Suprapubic skin (tissue), 4 donors: ENCODE measurements at places on chromosomes 13 and 19. TPM values are rescaled to one million over a fixed set of nuclear protein-coding genes. Genes with fewer than 3 reads are reported as not detected.

- DNase-seq = peak; percentile 86
Measured at GRCh38 chr19:31214086-31214485, 135.2 kb downstream of the TSHZ3 start.

Gene SIGLEC9
- total RNA-seq = 1.3 TPM

- no peak for DNase-seq
Measured at GRCh38 chr13:46380242-46380641, 6.8 kb downstream of the RUBCNL start.

Gene CPAMD8
- 9.7 TPM for total RNA-seq

Gene PPFIA3
- total RNA-seq = 46.0 TPM

GRCh38 chr13:20390526-20391175, 135.0 kb downstream of the CRYL1 start:
- DNase-seq = no peak

DNA sequence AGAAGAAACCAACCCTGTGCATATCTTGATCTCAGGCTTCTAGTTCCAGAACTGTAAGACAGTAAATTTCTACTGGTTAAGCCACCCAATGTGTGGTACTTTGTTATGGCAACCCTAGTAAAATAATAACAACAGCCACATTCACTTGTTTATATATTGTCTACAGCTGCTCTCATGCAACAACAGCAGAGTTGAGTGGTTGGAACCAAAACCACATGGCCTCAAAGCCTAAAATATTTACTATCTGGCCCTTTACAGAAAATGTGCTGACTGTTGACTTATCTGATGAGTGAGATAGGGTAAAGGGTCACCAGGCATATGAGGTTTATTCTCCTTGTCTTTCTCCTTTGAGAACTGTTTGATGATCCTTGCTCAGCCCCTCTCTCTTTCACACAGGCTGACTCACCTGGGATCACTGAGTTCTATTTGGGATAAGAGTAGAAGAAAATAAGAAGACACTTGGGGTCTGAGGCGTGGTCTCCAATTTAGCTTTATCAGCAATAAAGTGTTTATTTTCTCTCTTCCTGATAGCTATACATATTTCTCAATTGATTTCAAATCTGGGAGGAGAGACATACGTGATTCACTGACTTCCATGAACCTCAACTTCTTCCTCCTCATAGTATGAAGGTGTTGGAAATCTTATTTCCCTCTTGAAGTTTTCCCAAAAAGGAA, 227.5 kb upstream of the STARD13 start:
- DNase-seq = no peak

DNA sequence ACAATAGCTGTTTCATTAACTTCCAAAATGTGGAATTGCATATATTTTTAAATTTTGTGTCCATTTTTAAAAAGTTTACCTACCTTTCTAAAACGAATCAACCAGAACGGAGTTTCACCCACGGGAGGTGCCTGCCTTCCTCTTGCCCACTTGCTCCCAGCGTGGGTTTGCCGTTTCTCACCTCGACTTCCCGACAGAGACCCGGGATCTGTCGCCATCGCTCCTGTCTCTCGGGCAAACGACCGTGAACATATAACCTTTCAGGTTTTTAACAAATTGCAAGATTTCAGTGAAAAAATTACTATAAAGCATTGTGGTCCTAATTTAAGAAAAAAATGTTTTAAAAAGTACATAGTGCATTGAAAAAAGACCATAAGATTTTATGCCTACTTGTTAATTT, 4.2 kb downstream of the TMEM255B start:
- DNase-seq = no peak

Gene F7
- total RNA-seq = not detected

DNA sequence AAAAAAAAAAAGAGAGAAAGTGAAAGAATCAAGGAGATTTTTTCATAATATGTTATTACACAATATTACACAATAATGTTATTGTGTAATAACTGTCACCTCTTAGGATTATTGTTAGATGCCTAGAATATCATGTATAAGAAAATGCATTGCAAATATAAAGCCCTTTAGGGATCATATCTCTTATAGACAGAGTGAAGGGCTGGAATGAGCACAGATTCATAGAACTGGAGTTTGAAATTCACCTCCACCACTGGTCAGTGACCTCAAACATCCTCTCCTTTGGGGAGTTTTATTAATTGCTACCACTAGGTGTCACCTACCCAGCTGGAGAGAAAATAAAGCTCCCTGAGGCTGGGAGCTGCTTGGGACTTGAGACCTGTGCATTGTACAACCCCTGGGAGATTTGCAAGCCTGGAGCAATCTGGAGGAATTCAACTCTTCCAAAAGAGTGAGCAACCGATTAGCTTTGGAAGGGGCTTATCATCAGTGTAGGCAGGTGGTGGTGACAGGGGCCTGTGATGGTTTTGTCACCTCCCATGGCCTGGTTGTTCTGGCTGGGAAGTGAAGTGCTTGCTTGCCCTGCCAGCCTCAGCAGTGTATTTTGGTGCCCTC, 30.3 kb upstream of the FRY start:
- no peak for DNase-seq

Gene PCP2
- total RNA-seq = 1.6 TPM

DNA sequence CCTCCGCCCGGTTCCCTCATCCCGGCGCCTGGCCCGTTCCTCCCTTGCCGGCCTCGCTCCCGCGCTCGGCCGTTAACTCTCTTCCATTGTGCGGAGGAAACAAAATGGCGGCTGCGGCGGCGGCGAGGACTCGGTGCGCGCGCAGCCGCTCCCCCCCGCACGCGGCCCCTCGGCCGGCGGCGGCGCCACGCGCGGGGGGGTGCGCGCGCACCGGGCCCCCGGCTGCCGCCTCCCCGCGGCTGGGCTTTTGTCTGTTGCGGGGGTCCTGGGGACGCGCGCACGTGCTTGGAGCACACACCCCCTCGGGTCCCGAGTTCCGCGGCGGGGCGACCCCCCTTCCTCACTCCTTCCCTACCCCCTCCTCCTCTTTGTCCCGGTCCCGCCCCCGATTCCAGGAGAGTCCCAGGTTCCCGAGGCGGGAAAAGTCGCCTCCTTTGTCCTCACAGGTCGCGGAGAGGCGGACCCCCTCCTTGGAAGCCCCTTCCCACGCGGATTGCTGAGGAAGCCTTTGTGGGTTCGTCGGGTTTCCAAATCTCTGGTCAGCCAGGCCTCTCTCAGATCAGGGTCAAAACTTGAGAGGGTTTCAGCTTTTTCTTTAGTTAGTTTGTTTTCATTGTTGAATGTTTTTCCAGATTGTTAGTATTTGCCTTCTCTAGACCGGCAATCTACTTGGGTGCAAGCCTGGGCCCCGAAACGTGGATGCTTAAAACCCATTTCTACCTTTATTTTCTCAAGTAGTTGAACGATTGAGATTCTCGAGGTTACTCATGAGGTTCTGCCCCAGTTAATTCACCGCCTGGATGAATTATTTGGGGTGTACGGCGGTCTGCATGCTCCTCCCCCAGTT, 687 bp downstream of the ILF3 start:
- DNase-seq = peak; percentile 86

DNA sequence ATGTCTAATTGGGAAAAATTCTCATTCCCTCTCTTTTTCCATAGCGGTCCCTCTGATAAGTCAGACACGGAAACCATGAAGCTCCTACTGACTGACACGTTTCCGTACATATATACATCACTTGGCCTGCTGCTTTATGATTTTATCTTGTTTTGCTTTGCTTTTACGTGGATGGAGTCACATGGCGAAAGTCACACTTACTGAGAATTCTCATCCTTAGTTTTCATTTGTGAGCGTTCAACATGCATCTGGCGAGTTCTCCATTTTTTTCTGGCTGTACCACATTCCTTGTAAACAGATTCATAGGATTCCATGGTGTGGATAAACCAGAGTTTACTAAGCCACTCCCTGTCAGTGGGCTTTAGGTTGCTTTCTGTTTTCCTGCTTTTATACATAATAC, 21.2 kb downstream of the PGPEP1 start:
- no peak for DNase-seq

Gene ZNF254
- total RNA-seq = 13.0 TPM

Gene NLRP9
- total RNA-seq = not detected

- no peak for DNase-seq
Measured at GRCh38 chr19:6532244-6532999, 1.6 kb downstream of the TNFSF9 start.

Gene C19orf67
- total RNA-seq = not detected

Gene ZNF729
- total RNA-seq = not detected

GRCh38 chr13:112118451-112119064, 51.6 kb downstream of the SOX1 start:
- DNase-seq = no peak

DNA sequence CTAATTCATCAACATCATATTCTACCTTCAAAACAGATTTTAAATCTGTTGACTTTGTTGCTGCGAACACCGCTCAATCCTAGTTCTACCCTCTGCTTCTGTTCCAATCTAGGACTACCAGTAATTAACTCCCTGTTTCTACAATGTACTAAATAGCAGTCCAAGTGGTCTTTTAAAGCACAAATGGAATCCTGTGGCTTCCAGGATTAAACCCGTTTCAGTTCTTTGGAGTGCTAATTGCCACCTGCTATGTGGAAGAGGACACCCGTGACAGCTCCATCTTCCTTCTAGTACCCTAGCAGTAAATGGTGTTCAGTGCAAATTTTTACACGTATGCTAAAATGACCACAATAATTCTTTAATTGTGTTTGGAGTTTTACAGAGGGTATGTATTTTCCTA, 232.1 kb downstream of the TDRD3 start:
- no peak for DNase-seq

GRCh38 chr13:18952225-18953016, 229.2 kb downstream of the TUBA3C start:
- DNase-seq = no peak

- DNase-seq = no peak
Measured at GRCh38 chr19:34256835-34257558, 2.6 kb downstream of the GARRE1 start.

Gene SPIB
- not detected for total RNA-seq

- peak; percentile 67 for DNase-seq
Measured at GRCh38 chr13:99658261-99658991, 157.2 kb downstream of the TM9SF2 start.

DNA sequence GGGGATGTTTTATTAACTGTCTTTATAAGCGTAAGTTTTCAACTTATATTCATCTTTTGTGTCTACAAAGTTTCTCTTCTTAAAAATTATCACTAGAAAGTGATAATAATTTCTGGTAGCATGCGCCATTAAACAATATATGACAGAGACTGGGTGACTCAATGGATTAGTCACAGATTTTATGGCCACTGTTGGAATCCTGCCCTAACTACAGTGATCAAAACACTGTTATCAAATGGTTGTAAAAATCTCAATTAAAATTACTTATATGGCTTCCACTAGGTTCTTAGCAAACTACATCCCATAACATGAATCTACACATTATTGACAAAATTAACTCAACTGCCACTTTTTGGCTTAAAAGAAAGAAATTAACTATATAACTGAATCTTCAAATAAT, 350.0 kb downstream of the DACH1 start:
- no peak for DNase-seq

DNA sequence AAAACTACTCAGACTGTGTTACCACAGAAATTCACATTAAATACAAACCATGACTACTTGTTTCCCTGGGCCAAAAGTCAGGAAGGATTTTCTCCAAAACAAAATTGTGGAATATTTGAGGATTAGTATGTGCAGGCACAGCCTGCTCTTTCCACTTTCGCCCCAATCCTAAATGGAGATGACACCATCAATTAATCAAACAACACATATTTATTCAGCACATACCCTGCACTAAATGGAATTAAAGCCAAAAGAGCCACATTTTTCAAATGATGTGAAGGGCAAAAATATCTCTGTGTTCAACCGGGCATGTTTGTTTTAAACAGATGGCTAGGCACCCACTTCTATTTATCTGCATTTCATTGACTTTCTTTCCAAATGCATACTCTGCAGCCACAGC, 523.1 kb downstream of the DCT start:
- DNase-seq = no peak

DNA sequence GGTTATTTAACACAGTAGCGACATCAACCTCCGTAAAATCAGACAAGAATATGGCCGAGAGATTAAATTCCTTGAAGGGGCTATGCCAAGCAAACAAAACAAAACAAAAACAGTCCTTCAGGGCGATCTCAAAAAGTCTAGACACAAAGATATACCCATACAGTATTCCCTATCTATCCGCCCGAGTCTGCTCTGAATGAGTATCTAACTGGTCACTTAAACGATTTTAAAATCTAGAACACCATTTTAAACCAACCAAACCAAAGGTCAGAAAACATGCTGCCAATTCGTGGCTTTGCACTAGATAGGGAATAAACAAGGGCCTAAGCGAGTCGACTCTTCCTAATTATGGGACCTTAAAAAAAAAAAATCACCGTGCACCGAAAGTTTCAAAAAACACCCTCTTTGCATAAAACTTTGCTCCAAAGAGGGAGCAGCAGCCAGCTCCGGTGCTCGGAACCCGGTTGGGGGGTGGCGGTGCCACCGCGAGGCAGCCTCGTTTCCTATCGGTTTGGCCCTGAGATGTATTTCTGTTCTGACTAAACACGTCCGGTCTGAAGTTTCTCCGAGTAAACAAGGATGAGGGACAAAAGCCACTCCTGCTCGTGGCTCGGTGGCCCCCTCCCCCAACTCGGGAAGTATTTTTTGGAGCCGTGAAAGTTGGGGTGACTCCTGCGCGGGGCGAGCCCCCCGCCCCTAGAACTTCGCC, 1.8 kb downstream of the HMGB1 start:
- DNase-seq = peak; percentile 83

DNA sequence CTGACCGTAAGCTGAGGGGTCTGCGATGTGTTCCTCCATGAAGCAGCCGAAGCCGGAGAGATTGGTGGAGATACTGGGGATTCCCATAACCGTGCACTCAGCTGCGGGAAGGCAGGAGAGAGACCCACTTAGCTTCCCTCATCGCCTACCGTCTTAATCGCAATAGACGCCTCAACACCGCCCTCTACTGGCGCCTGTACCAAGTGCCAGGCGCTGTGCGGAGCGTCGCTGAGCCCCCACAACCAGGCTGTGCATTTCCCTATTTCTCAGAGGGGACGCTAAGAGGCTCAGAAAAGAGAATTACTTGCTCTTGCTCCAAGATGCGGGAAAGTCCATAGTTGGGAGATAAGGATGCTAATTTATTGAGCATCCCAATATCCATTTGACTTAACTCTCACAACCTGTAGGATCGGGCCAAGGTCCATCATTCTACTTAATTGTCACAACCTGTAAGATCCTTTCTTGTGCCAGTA, 5.8 kb downstream of the FTL start:
- DNase-seq = no peak

DNA sequence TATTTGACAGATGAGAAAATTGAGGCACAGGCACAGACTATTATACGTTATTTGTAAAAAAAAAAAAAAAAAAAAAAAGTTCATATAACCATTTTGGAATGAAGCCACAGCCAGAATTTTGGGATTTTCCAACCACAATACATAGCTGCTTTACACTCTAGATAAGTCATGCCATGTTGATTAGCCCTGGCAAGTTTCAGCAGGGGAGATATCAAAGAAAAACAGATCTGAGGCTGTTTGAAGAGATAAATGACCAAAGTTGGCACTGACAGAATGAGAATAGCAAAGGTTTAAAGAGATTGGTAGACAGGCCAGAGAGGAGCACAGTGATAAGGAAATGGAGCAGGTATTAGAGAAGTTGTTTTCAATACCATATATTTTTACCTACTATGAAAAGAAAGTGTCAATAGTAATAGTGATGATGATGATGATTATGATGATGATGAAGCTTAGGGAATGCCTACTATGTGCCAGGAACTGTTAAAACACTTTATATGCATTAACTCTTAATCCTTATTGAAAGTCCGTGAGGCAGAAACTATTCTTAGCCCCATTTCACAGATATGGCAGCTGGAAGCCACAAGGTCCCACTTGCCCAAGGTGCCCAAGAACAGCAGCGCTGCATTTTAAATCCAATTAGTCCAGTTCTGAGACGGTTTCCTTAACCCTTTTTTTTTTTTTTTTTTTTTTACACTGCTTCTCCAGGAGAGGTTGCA, 105.5 kb downstream of the MBNL2 start:
- DNase-seq = no peak
